ENCODE measurements at places on chromosomes 4 and X. TPM values are rescaled to one million over a fixed set of nuclear protein-coding genes. Genes with fewer than 3 reads are reported as not detected.

- H3K27me3 ChIP-seq = no peaks in the 10 kb centered on the region
- H3K36me3 ChIP-seq = no peaks in the 10 kb centered on the region
- H3K27ac ChIP-seq = no peak overlapping the region
- DNase-seq = no peak
- H3K4me3 ChIP-seq = no peak overlapping the region
- H3K4me1 ChIP-seq = peaks cover 12% of the 10 kb centered on the region
These were observed 18.4 kb downstream of the ZFX start for GRCh38 chrX:24167719-24168472.

Gene PNMA6F
- total RNA-seq = not detected

GRCh38 chr4:124202099-124202498 lies 510.4 kb downstream of the ANKRD50 start:
- no peaks in the 10 kb centered on the region for H3K4me1 ChIP-seq
- H3K27me3 ChIP-seq = no peaks in the 10 kb centered on the region
- H3K27ac ChIP-seq = no peak overlapping the region
- DNase-seq = no peak
- H3K36me3 ChIP-seq = no peaks in the 10 kb centered on the region
- no peak overlapping the region for H3K4me3 ChIP-seq

DNA sequence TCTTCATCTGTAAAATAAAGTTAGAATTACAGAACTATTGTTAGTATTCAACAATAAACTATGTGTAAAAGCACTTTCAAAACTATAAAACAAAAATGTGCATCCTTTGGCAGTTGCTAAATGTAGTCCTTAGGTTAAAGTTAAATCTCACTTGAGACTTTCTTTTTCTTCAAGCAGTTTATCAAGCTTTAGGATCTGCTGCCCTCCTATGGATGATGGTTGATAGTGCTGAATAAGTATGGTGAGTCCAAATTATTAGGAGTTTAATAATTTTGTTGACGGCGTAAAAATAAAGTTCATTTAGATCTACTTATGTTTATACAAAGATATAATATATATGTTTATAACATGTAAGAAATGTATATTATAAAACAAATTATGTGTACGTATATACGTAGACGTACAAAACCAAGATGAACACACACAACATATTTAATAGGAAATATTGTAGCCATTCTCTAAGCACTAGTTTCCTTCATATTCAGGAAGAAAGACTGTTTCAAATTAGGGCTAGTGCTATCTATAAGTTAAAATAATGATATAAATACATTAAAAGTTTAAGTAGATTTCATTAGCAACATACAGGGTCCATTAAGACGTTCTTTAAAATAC lies 22.3 kb downstream of the UGT2A2 start:
- no peak for DNase-seq
- H3K4me3 ChIP-seq = no peak overlapping the region
- no peaks in the 10 kb centered on the region for H3K36me3 ChIP-seq
- H3K27me3 ChIP-seq = no peaks in the 10 kb centered on the region

GRCh38 chrX:121050781-121051180 lies 3.4 kb downstream of the GLUD2 start:
- H3K36me3 ChIP-seq = no peaks in the 10 kb centered on the region
- DNase-seq = no peak
- H3K4me3 ChIP-seq = no peak overlapping the region
- no peaks in the 10 kb centered on the region for H3K27me3 ChIP-seq
- H3K27ac ChIP-seq = no peak overlapping the region
- no peaks in the 10 kb centered on the region for H3K4me1 ChIP-seq

DNA sequence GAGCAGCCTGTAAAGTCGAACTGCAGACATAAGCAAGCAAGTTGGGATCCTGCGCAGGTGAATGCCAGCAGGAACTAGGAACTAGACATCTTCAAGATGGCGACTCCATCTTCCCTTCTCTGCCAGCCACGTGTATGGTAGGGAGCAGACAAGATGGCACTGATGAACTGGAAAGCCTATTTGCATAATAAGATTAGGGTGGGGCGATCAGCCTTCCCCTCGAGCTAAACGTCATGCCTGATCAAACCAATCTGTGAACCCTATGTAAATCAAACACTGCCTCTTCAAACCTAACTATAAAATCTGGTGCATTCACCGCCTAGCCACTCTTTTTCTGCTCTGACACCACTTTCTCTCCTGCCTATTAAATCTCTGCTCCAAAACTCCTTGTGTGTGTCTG lies 28.1 kb upstream of the LGI2 start:
- H3K27ac ChIP-seq = no peak overlapping the region
- H3K36me3 ChIP-seq = no peaks in the 10 kb centered on the region
- DNase-seq = no peak
- no peaks in the 10 kb centered on the region for H3K4me1 ChIP-seq
- H3K27me3 ChIP-seq = no peaks in the 10 kb centered on the region
- H3K4me3 ChIP-seq = no peak overlapping the region

Gene TRPC3
- total RNA-seq = 0.35 TPM

DNA sequence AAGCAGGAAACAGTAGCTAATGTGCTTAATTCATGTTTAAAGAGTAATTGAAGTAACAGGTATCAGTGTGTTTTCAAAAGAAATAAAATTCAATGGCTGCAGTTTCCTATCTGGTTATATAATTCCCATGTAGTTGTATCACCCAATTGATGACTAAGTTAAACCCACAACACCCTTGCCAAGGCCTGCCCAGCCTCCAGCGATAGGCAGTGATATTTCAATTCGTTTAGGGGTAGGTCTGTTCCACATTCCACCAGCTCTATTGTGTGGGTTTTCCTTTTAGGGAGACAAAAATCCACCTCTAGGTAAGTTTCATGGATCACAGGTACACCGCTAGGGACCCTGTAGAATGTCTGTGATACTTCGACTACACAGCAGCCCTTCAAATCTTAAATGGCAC lies 24.7 kb upstream of the MXRA5 start:
- H3K4me1 ChIP-seq = no peaks in the 10 kb centered on the region
- H3K27ac ChIP-seq = no peak overlapping the region
- no peak overlapping the region for H3K4me3 ChIP-seq
- H3K36me3 ChIP-seq = no peaks in the 10 kb centered on the region
- no peaks in the 10 kb centered on the region for H3K27me3 ChIP-seq

Gene ZMYM3
- total RNA-seq = 16.7 TPM

DNA sequence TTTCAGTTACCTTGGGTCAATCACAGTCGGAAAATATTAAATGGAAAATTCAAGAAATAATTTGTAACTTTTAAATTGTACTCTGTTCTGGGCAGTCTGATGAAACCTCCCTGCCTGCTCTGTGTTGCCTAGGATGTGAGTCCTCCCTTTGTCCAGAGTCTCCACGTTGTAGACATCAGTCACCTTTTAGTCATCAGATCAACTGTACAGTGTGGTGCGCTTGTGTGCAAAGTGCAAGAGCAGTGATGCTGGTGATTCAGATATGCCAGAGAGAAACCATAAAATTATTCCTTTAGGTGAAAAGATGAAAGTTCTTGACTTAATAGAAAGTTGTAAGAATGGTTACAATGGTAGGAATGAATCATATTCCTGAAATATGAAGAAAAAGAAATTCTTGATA lies 1.4 kb downstream of the SPATA4 start:
- H3K27me3 ChIP-seq = no peaks in the 10 kb centered on the region
- DNase-seq = no peak

Gene GAGE2A
- total RNA-seq = not detected

- no peaks in the 10 kb centered on the region for H3K36me3 ChIP-seq
These were observed 81.1 kb downstream of the FRAS1 start for GRCh38 chr4:78138252-78138651.

DNA sequence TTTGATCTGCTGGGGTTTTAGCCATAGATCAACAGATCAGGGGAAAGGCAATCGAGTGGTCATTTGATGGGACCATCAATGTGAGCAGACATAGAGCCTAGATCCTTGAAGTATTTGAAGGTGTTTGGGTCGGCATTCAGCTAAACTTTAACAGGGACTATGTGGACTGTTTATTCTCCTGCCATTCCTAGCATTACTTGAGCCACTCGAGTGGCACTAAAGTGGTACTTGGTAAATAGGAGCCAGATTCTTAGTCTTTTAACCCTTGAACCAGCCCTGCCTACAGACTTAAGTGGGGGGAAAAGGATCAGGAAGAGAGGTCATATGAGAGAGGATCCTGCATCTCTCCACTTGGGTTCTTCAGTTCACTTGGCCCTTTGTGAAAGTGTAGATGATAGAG lies 3.8 kb downstream of the MSN start:
- H3K27me3 ChIP-seq = no peaks in the 10 kb centered on the region
- no peak for DNase-seq
- H3K4me1 ChIP-seq = peaks cover 51% of the 10 kb centered on the region
- peak overlapping the region; percentile 19 for H3K4me3 ChIP-seq
- peaks cover 12% of the 10 kb centered on the region for H3K36me3 ChIP-seq

GRCh38 chr4:126961661-126962060 lies 671.1 kb upstream of the INTU start:
- H3K4me1 ChIP-seq = no peaks in the 10 kb centered on the region
- no peak for DNase-seq
- H3K27ac ChIP-seq = no peak overlapping the region
- no peak overlapping the region for H3K4me3 ChIP-seq
- no peaks in the 10 kb centered on the region for H3K27me3 ChIP-seq
- H3K36me3 ChIP-seq = no peaks in the 10 kb centered on the region

- peak; percentile 30 for DNase-seq
- no peaks in the 10 kb centered on the region for H3K27me3 ChIP-seq
- H3K36me3 ChIP-seq = no peaks in the 10 kb centered on the region
These were observed 6.2 kb downstream of the NAT8L start for GRCh38 chr4:2065106-2065930.

Gene DMP1
- not detected for total RNA-seq

Gene GPRASP3
- total RNA-seq = 1.9 TPM

- no peaks in the 10 kb centered on the region for H3K4me1 ChIP-seq
- H3K27ac ChIP-seq = no peak overlapping the region
- H3K36me3 ChIP-seq = no peaks in the 10 kb centered on the region
- no peak overlapping the region for H3K4me3 ChIP-seq
These were observed 131.7 kb downstream of the FAM53A start for GRCh38 chr4:1552451-1552850.

- H3K4me3 ChIP-seq = no peak overlapping the region
- no peaks in the 10 kb centered on the region for H3K4me1 ChIP-seq
- no peaks in the 10 kb centered on the region for H3K27me3 ChIP-seq
- no peak overlapping the region for H3K27ac ChIP-seq
- DNase-seq = no peak
These were observed 732.0 kb downstream of the PCDH18 start for GRCh38 chr4:136800248-136800647.

Gene CCDC158
- total RNA-seq = not detected

Gene SHISA3
- total RNA-seq = 0.11 TPM

- H3K36me3 ChIP-seq = no peaks in the 10 kb centered on the region
- H3K27me3 ChIP-seq = no peaks in the 10 kb centered on the region
- no peak overlapping the region for H3K27ac ChIP-seq
- no peaks in the 10 kb centered on the region for H3K4me1 ChIP-seq
- DNase-seq = no peak
- no peak overlapping the region for H3K4me3 ChIP-seq
These were observed 126.3 kb upstream of the RXFP1 start for GRCh38 chr4:158395343-158395742.

GRCh38 chr4:142142366-142143054 lies 506.1 kb downstream of the IL15 start:
- H3K27ac ChIP-seq = no peak overlapping the region
- no peaks in the 10 kb centered on the region for H3K4me1 ChIP-seq
- no peaks in the 10 kb centered on the region for H3K27me3 ChIP-seq
- DNase-seq = no peak
- peaks cover 11% of the 10 kb centered on the region for H3K36me3 ChIP-seq

GRCh38 chrX:14003028-14003427 lies 26.7 kb downstream of the GEMIN8 start:
- no peaks in the 10 kb centered on the region for H3K36me3 ChIP-seq
- no peak overlapping the region for H3K27ac ChIP-seq
- no peaks in the 10 kb centered on the region for H3K27me3 ChIP-seq
- DNase-seq = no peak

Gene CXorf65
- total RNA-seq = 11.0 TPM

GRCh38 chr4:108965472-108966076 lies 202.7 kb upstream of the ETNPPL start:
- no peak overlapping the region for H3K27ac ChIP-seq
- DNase-seq = no peak
- no peaks in the 10 kb centered on the region for H3K36me3 ChIP-seq
- no peaks in the 10 kb centered on the region for H3K27me3 ChIP-seq
- no peak overlapping the region for H3K4me3 ChIP-seq

DNA sequence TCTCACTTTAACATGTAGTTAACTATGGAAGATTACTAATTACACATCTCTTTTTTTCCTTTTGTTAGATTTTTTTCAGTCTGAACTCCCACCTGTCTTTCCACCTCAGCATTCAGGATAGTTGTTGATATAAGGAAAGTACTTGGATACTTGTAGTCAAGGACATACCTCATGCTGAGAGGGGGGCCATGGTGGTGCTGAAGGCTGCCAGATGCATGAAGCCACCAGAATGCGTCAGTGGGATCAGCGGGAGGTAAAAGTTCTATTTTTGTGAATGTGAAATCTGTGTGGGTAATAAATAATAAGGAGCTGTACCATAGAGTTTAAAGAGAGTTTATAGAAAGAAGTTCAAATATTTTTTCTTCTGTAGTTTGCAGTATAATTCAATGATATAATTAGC lies 13.1 kb upstream of the NDST4 start:
- no peak for DNase-seq
- no peaks in the 10 kb centered on the region for H3K27me3 ChIP-seq

- no peak overlapping the region for H3K4me3 ChIP-seq
- H3K4me1 ChIP-seq = no peaks in the 10 kb centered on the region
- DNase-seq = no peak
- H3K27ac ChIP-seq = no peak overlapping the region
- H3K36me3 ChIP-seq = no peaks in the 10 kb centered on the region
These were observed 128.7 kb upstream of the GALNT7 start for GRCh38 chr4:173039617-173040577.

DNA sequence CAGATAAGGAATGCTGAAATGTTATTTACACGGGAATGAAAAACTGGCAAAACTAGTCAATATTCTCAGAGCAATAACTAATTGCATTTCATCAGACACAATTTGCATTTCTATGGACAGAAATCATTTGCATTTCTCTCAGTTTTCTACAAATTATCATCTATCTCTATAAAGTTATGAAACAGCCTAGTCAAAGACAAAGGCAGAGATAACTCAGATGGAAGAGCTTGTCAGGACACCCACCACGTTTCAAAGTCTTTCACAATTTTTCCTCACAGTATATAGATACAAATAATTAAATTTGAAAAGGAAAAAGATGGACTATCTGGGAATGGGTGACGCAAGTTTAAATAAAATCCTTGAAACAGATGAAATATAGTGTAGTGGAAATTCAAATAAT lies 230.8 kb downstream of the GASK1B start:
- no peak overlapping the region for H3K4me3 ChIP-seq
- no peaks in the 10 kb centered on the region for H3K36me3 ChIP-seq
- no peak overlapping the region for H3K27ac ChIP-seq
- DNase-seq = no peak
- no peaks in the 10 kb centered on the region for H3K27me3 ChIP-seq

GRCh38 chr4:122576261-122577188 lies 44.3 kb downstream of the IL21 start:
- H3K4me1 ChIP-seq = peaks cover 20% of the 10 kb centered on the region
- H3K4me3 ChIP-seq = no peak overlapping the region
- no peaks in the 10 kb centered on the region for H3K36me3 ChIP-seq
- no peak overlapping the region for H3K27ac ChIP-seq
- no peaks in the 10 kb centered on the region for H3K27me3 ChIP-seq
- DNase-seq = no peak
